Smooth muscle cell of the brain vasculature (primary cell): ENCODE measurements at places on chromosomes 1 and 21.
A peak's percentile ranks its signal among the peaks of the same experiment; 100 is the strongest.

GRCh38 chr1:1318131-1318652 is 6.3 kb downstream of the INTS11 start:
- peak; percentile 66 for DNase-seq

- DNase-seq, result no peak
Measured at GRCh38 chr1:31633117-31633516, 11.6 kb downstream of the PEF1 start.

GRCh38 chr1:67230539-67230938 is 64.3 kb downstream of the IL23R start:
- DNase-seq, result no peak

DNA sequence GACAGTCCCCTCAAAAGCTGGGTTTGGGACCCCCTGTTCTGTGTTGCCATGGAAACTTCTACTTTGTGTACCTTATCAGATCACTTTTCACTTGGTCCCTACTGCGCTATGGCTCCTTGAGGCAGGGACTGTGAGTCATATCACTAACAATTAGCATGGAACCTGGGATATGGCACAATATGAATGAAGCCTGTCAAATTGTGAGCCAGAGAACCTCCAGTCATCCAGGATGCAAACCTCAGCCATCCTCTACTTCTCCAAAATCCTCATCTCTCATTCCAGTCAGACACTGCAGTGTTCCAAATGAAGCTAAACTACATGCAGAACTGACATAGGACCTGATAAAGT is 11.2 kb upstream of the CAPZB start:
- no peak for DNase-seq

- no peak for DNase-seq
Measured at GRCh38 chr1:218297867-218298266, 12.8 kb downstream of the RRP15 start.

GRCh38 chr1:11595285-11595684 is 58.9 kb downstream of the FBXO2 start:
- DNase-seq, result no peak

GRCh38 chr1:231236938-231237337 is 4.1 kb upstream of the GNPAT start:
- no peak for DNase-seq

- DNase-seq, result no peak
Measured at GRCh38 chr1:65229201-65229600, 80.1 kb upstream of the DNAJC6 start.

GRCh38 chr1:229341774-229342655 is 832 bp downstream of the CCSAP start:
- no peak for DNase-seq

DNA sequence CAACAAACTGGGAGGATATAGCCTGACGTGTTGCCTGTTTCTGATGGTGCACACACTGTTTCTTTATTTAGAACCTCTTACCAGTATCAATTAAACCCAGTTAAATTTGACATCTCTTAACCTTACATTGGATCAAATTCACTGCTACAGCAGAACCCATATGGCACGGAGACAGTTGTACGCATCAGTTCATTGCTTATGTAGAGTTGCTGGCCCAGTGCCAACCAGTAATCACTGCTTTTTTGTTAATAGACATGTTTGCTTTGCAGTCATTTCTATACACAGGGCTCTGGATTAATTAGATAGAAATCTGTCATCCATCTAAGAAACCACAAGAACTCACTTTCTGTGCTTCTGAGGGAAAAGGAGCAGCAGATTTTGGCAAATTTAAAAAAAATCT is 154.0 kb downstream of the RWDD3 start:
- no peak for DNase-seq

GRCh38 chr1:114369930-114370329 is 141.1 kb downstream of the TRIM33 start:
- no peak for DNase-seq

DNA sequence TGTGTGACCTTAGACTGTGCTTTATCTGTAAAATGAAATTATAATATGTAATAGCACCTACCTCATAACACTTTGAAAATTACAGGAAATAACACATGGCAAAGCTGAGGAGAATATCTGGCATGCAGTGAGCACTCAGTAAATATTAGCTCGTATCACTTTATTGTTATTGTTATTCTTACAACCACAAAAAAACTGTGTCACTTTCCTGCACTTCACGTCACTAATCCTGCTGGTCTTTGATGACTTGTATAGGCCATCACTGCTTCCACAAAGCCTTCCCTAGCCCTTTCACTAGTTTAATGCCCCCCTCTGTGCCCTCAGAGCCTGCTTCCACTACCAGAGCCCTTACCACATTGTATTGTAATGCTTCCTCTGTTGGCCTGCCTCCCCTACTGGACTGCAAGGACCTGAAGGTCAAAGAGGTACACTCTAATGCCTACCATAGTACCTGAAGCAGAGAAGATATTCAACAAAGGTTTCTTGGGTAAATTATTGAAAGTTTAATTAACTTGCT is 231.6 kb downstream of the NFIA start:
- no peak for DNase-seq

GRCh38 chr1:179353546-179353945 is 12.2 kb upstream of the AXDND1 start:
- DNase-seq, result peak; percentile 15

- DNase-seq, result no peak
Measured at GRCh38 chr21:44815225-44815624, 2.6 kb downstream of the SUMO3 start.

- DNase-seq, result no peak
Measured at GRCh38 chr1:67616394-67616985, 68.5 kb upstream of the GADD45A start.

DNA sequence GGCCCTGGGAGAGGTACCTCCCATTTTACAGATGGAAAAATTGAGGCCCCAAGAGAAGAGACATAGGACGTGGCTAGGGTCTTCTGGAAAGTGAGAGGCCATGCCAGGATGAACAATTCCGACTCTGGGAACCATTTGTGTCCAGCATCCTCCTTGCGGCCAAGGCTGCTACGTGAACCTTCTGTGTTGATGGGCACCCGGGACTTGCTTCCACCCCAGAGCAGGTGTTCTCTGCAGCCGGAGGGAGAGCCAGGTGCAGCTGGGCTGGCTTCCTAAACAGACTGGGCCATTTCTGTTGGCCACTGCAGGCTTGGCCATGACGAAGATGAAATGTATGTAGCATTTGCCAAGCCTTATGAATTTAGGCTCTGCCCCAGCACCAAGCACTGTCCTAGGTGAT is 118.9 kb downstream of the PRDM2 start:
- DNase-seq, result no peak

- DNase-seq, result peak; percentile 57
Measured at GRCh38 chr1:53470155-53470554, 11.0 kb downstream of the DMRTB1 start.

DNA sequence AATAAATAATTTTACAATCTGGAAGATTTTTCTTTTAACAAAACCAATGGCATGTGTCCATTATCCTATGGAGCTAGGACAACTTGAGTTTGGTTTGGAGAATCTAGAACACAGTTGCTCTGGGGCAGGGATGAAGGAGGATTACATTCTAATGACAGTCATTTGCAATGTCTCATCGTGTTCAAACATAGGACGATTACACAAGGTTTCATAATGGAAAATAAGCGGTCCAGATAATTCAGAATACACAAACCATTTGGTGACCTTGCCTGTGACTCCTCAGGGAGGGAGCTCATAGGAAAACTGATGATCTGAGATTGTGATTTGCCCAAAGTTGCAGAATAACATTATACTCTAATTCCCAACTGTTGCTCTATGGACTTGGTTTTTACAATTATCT is 27.6 kb upstream of the RGL1 start:
- DNase-seq, result no peak

- DNase-seq, result no peak
Measured at GRCh38 chr1:203229471-203230135, at the start of gene CHIT1. Gene CHIT1, minus strand, starts transcription at chr1:203229673. Its CDS starts 37 bp downstream, at chr1:203229636.

- no peak for DNase-seq
Measured at GRCh38 chr21:29349702-29350101, 51.0 kb downstream of the BACH1 start.

DNA sequence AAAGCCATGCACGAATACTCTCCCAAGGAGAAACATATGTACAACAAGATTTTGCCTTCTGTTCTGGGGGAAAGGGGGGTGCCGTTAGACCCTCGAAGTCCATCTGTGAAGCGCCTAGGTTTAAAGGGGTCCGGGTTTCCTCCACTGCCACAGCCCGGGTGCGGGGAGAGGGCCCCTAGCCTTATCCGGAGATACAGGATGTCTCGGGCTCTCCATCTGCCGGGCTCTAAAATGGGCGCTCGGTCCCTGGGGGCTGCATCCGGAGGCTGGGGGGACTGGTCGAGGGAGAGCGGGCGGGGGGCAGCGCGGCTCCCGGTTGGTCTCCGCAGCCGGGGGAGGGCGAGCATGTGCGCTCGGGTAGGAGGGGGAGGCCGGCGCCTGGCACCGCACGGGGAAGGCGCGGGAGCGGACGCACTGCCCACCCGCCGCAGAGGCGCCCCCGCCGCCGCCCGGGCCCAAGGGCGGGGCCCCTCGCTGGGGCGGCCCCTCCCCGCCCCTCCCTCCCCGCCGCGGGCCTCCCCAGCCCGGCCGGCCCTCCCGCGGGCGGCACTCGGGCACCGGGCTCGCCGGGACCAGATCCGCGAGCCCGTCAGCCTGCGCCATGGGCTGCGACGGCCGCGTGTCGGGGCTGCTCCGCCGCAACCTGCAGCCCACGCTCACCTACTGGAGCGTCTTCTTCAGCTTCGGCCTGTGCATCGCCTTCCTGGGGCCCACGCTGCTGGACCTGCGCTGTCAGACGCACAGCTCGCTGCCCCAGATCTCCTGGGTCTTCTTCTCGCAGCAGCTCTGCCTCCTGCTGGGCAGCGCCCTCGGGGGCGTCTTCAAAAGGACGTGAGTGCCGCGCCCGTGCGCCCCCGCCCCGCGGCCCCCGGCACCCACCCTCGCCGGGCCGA is 63.1 kb downstream of the ELK4 start:
- no peak for DNase-seq

GRCh38 chr21:35084869-35085268 is 35.8 kb upstream of the RUNX1 start:
- DNase-seq, result peak; percentile 36

GRCh38 chr1:65147424-65148177 is 402 bp upstream of the AK4 start:
- DNase-seq, result no peak
